ENCODE measurements at places on chromosomes 5 and 9.

DNA sequence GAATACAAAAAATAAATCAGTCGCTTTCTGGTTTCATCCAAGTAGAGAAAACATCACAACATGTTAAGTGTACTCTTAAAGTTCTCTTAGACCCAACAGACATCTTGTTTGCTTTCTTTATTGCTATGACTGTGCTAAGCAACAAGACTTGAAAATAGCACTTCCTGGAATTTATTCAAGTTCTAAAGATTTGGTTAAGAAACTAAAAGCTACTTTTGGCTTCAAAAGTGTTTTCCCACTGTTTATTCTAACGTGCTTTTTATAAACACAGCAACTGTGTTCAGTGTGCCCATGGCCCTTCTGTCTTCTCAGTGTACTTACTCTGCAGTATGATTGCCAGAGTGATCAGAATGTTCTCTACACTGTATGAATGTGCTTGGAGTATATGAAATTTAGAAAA, 109.8 kb downstream of the GIN1 start:
- peak; percentile 70 for DNase-seq

DNA sequence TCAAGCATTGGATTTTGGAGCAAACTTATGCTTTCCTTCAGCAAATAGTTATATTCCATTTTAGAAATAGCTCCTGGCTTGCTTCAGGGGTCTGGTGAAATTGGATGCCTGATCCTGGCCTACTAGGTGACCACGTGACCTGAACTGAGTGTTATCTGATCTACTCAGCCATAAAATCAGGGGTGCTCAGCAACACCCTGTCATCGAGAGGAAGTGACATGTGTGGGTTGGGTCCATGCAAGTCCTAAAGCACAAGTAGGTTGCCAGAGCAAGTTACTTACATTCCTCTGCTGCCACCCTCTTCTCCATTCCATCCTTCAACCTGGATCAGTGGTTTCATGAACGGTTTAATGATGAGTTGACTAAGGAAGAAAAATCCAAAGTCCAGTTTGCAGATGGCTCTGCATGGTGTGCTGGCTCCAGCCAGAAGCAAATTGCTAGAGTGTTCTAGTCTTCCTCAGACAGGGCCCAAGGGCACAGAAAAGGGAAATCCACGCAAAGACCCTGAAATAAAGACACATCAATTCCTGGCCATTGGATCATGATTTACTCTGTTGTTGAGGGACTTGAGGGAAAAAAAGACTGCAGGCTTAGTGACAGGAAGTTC, 2.8 kb upstream of the FAM193B start:
- no peak for DNase-seq

GRCh38 chr5:146564007-146564762, 48.2 kb upstream of the GPR151 start:
- DNase-seq = no peak

- DNase-seq = no peak
Observed at GRCh38 chr9:7996558-7996957, 197.0 kb upstream of the DMAC1 start.

DNA sequence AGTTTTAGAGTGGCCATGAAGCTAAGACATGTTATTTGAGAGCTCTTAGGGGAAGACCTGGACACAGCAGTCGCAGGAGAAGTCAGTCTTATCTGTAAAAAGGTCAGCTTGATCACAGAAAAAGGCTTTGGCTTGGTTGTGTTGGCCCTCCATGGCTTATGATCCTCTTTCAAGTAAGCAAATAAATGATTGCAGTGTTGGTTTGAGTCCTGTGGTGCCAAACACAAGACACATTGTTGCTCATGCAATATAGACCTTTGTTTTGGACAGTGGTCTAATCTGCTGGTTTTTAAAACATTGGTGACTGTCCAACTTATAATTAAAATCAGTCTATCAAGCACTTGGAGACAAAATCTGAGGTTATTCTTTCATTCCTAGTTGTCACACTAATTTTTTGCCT, 54.0 kb downstream of the DOCK8 start:
- no peak for DNase-seq

- no peak for DNase-seq
Observed at GRCh38 chr5:54981928-54982327, 3.5 kb downstream of the ESM1 start.

DNA sequence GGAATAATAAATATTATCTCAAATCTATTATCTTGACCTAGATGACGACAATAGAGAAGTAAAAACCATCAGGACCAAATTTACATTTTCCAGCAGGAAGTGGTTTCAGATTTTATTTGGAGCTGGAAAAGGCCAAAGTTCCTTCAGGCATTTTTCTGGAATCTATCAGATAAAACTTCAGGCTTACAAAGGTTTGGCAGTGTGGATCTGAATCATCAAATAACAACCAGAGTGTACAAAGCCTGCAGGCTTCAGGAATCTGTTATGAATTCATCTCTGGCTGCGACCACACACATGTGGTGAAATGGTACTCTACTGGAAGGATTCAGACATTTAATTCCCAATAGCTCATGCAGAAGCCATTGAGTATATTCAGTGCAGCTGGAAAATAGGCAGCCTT, 726.4 kb upstream of the GRAMD2B start:
- DNase-seq = peak; percentile 88

DNA sequence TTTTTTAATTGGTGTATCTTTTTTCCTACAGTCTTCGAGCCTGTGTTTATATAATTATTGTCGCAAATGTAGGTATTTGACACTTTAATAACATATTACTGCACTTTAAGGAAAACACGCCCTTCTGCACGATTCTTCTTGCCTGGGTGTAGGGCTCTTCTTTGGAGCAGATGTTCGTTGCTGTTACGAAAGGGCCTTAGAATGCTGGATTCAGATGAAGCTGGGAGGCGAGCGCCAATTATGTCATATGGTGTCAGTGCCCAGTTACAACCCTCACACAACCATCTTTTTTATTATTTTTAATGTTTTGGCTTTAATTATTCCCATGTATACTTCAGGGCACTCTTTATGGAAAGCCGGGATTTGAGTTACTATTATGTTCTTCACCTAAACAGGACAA, 553.0 kb downstream of the EBF1 start:
- peak; percentile 60 for DNase-seq

DNA sequence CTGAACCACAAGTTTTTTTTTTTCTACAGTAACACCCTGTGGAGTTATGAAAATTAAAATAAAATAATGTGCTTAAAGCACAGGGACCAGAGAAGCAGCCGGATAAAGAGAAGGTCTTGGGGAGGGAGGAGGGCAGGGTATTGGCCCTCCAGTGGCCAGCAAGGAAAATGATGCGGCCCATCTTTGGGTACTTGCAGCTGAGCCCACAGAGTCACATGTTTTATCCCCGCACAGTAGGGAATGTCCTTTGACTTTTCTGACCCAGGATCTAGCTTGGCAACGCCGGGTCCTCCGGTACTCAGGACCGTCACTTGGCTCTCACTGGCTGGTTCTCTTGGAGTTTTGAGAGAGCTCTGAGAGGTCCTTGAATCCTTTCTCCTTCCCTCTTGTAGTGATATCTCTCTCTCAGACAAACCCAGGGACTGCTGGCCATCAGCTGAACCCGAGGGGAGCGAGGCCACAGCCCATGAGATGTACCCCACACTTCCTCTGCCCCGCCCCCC, 35.3 kb upstream of the HSPA9 start:
- no peak for DNase-seq

DNA sequence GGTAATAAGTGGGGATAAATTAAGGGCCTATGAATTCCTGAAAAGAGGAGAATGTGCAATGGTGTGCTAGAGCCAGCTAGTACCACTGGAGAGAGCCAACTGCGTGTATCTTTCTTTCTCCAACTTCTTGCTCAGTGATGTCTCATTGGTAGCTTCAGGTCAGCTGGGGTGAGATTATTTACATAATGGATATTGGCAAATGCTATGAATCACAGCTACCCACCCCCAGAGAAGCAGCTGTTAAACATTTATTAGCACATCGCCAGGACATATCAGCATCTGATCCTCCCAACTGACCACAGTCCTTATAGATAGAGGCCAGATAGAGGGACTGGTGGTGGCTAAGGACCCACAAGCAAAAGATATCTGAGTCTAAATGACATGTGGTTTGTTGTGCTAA, 421.3 kb downstream of the ACTL7B start:
- peak; percentile 63 for DNase-seq
